NCI-H460 (cell line): ENCODE measurements at places on chromosomes 3 and 15. TPM values are rescaled to one million over a fixed set of nuclear protein-coding genes. Genes with fewer than 3 reads are reported as not detected.

CATSPER2 gene
- 1.5 TPM in 2 replicates for total RNA-seq

- peak; percentile 23 for DNase-seq
These were observed 374.2 kb downstream of the PLCL2 start for GRCh38 chr3:17258823-17259436.

GRM7 gene
- not detected in 2 replicates for total RNA-seq

DNA sequence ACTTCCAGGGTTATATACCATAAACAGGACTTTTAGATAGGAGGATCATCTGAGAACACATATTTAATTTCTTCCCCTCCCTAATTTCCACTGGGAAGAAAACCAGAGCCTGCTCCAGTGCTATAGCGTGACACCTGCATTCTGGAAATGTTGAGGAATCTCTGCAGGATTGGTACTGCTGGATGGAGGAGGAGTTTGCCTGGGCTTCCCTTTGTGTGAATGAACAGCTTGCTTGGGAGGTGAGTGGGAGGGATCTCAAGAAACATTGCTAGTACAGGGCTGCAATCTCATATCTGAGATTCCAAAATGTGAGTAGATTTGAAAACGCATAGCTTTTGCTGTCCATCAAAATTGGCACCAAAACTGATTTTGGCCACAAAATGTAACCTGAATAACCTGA lies 295.9 kb upstream of the RGMA start:
- DNase-seq: no peak

CHRNB4 gene
- 0.05 TPM in 1 of 2 replicates, not detected in the other for total RNA-seq

DNA sequence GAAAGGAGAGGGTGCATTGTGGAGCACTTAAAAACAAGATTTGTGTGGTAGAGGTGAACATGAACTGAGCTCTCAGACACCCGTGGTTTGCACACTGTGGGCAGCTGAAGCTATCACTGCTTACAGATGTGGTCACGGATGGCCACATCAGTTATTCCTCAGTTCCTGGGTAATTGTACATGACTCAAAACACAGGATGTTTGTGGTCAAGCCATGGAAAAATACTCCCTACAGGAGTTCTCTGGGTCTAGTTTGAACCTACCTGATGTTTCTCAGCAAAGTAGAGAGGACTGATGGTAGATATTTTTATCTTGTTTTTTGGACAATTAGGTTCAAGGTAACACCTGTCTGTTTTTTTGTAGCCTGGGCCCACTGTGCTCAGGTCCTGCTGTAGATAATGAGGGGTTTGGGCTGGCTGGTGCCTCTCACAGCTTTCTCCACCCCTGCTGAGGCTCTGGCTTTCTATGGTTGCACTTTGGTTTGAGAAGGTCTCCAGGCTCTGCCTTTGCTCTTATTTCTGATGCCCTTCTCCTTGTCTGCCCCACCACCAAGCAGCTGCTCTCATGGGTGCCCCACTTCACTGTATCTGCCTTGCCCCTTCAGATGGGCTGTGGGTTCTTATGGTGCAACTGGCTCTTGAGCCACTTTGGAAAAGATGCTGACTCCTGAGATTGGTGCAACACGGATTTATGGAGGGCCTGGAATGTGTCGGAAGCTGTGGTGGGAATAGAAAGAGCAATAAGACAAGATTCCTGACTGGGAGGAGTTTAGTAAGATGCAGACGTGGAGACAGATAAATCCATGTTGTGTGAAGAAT lies 40.1 kb downstream of the CDCP1 start:
- no peak for DNase-seq

PLCH1 gene
- 0.79 and 0.81 TPM in 2 replicates for total RNA-seq

TGM4 gene
- not detected in 2 replicates for total RNA-seq

CD200 gene
- not detected in 2 replicates for total RNA-seq

DNA sequence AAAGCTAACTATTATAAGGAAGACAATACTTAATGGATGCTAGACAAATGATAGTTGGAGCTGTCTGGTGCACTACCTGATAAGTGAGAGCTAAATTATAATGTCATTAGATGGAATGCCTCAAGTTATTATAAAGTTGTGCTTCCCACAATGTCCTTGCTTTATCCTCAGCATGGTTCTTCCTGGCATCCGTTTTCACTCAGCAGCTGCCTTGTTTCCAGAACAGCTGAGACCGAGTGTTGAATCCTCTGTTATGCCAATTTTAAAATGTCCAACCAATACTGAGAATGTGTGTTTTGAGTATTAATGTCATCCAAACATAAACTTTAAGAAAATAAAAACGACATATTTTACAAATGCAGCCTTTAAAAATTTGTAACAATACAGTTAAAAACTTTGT lies 286.7 kb upstream of the SOX2 start:
- no peak for DNase-seq

DTX3L gene
- 12.8 TPM in 2 replicates for total RNA-seq

DNA sequence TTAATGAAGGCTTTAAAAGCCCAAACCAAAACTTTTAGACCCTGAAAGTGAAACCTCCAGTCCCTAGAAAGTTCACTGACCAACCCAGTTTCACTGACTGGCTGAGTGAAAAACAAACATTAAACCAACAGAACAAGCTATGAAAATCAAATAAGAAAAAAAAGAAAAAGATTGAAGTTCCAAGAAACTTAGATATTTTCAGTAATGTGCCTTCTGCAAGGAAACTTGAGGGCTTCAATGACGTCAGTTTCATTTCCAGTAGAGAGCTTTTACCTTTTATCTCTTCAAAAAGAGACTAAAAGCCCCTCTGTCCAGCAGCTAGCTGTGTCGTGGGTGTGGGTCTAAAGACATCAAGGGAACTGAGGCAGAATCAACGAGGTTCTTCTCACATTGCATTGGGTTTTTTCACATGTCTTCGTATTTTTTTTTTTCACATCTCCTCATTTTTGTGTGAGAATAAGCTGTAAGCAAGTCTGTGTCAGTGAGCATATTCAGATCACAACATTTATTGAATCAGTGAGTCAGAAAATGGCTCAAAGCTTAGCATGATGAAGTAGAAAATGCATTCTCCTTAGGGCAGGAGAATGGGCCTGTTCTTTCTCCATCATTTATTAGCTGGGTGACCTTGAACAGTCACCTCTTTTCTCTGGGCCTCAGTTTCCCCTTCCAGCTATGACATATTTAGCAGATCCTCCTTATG lies 54.8 kb upstream of the BCL6 start:
- no peak for DNase-seq

- no peak for DNase-seq
These were observed 428.8 kb upstream of the ONECUT1 start for GRCh38 chr15:53218666-53219580.

PAQR5 gene
- 6.3 and 8.8 TPM in 2 replicates for total RNA-seq

- DNase-seq: no peak
These were observed 1.5 kb upstream of the FBXO22 start for GRCh38 chr15:75902129-75902557.

GRCh38 chr3:32237670-32238452 lies 619 bp upstream of the CMTM8 start:
- DNase-seq: no peak
